ENCODE measurements at places on chromosomes 1 and 21. TPM values are rescaled to one million over a fixed set of nuclear protein-coding genes. Genes with fewer than 3 reads are reported as not detected.
A peak's percentile ranks its signal among the peaks of the same experiment; 100 is the strongest.

DNA sequence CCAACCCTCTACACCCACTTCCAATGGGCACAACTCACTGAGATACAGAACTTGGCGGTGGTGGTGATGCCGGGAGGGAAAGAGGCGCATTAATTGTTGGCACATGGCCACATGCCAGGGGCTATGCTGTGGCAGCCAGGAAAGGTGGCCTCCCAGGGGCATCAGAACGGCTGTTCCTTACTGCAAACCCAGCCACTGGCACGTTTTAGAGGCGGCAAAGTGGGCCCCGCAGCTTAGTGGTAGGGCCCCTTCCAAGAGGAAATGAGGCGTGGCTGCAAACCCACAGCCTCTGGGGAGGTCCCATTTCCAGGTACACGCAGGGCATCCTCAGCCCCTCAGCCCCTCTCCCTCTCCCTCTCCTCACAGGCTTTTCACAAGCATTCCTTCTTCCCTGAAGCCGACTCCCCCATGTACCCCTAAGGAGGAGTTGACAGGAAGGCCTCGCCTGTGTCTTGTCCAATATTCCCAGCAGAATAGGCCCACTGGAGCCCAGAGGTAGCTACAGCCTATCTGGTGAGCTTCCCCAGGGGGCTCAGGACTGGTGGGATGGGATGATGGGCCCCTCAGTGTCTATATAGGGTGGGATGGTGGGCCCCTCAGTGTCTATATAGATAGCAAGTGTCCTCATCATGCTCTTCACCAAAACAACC lies 166.2 kb downstream of the CLIC6 start:
- DNase-seq = no peak

DCST2 gene
- 1.1 TPM for polyA plus RNA-seq

ITPKB gene
- polyA plus RNA-seq = 7.2 TPM

SPRR3 gene
- polyA plus RNA-seq = not detected

GRCh38 chr1:218345673-218346390 lies 696 bp downstream of the TGFB2 start:
- DNase-seq = peak; percentile 89

KRTAP19-5 gene
- not detected for polyA plus RNA-seq
